ENCODE measurements at places on chromosomes 11 and 22.

GRCh38 chr11:33263549-33263948 is 6.4 kb downstream of the HIPK3 start:
- DNase-seq, result no peak

GRCh38 chr11:18108254-18108653 is 2.4 kb upstream of the SAAL1 start:
- DNase-seq, result no peak

GRCh38 chr22:49267996-49268395 is 559.7 kb downstream of the BRD1 start:
- no peak for DNase-seq

DNA sequence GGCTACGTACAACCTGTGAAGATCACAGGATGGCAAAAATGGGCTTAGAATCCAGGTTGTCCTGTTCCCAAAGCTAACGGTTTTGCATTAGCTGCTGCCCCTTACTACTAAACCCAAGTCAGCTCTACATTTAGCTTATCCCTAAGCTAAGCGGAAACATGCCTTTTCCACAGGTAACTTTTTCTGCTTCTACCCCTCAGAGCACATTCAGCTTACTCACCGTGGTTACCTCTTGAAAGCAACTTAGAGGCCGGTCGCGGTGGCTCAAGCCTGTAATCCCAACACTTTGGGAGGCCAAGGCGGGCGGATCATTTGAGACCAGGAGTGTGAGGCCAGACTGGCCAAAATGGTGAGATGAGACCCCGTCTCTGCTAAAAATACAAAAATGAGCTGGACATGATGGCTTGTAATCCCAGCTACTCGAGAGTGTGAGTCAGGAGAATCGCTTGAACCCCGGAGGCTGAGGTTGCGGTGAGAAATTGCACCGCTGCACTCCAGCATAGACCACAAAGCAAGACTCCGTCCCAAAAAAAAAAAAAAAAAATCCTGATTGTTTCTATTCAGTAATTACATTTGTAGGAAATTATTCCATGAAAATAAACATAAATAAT is 790 bp upstream of the TMEM41B start:
- DNase-seq, result peak; percentile 56

DNA sequence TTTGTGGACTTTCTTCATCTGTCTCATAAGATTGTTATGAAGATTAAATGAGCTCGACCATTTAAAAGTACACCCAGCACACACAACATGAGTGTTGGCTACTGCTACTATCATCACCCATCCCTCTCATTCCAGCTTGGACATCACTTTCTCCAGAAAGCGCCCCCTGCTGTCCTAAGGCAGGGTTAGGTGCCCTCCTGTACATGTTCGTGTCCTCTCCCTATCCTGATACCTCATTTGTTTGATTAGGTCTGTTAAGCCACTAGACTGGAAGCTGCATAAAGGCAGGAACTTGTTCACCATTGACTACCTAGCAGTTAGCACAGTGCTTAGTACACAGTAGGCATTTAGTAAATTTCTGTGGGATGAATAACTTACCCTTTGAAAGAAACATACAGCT is 85.5 kb downstream of the ENTHD1 start:
- DNase-seq, result peak; percentile 41

DNA sequence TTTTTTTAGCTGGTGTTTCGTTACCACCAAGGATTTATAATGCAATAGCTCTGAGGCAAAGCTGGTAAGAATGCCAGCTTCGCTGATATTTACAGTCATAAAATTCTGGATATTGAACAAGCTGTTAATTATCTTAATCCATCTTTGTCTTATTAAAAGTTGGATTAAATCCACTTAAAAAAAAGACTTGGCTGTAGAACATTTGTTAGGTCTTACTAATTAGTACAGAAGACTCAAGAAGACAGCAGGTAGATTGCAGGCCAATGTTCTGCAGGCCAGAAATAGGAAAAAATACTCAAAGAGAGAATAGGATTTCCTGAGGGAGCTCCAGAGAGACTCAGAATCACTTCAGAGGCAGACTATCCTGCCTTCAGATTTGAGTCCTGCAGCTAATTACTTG is 7.5 kb downstream of the ROBO4 start:
- DNase-seq, result no peak

GRCh38 chr11:10288881-10289764 is 4.9 kb downstream of the SBF2 start:
- DNase-seq, result no peak

GRCh38 chr11:133347988-133348387 is 184.3 kb downstream of the OPCML start:
- DNase-seq, result no peak

- DNase-seq, result no peak
These were observed 108.0 kb downstream of the MAML2 start for GRCh38 chr11:96234866-96235441.

GRCh38 chr11:22037505-22037904 is 155.4 kb upstream of the ANO5 start:
- no peak for DNase-seq

DNA sequence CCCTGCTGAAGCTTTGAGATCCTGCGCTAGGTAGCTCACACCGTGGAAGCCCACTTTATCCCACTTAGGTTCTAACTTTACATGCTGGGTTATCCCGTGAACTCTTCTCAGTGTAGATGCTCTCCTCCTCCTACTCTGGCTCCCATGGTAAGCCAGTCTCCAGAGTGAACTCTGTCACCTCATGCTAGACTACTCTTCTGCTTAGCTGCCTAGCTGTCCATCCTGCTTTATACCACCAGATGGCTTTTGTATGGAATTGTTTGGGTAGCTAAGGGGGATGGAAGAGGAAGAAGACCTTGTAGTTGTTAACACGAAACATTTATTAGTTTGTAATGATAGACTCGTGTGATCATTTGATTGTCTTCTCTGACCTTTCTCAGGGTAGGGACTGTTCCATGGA is 46.8 kb downstream of the EMSY start:
- no peak for DNase-seq

All from WERI-Rb-1 (cell line).